ENCODE measurements at places on chromosomes 11 and 22. TPM values are rescaled to one million over a fixed set of nuclear protein-coding genes. Genes with fewer than 3 reads are reported as not detected.

The CALCA gene
- polyA plus RNA-seq, result 29.8 TPM

DNA sequence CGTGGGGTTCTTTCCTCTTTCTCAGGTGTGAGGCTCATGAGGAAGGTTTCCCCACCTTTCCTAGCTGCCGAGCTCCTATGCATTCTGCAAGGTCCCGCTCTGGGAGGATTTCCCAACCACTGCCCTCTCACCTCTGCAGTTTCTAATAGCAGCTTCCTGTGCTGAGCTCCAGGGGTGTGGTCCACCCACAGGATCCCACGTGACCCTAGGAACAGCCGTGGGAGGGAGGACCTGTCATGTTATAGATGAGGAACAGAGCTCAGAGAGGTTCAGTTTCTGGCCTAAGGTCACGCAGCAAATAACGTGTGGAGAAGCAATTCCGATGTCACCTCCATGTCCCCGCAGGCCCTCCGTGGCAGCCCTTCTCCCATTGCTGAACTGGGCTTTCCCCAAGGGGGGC, 38.5 kb downstream of the FLRT1 start:
- DNase-seq, result no peak

DNA sequence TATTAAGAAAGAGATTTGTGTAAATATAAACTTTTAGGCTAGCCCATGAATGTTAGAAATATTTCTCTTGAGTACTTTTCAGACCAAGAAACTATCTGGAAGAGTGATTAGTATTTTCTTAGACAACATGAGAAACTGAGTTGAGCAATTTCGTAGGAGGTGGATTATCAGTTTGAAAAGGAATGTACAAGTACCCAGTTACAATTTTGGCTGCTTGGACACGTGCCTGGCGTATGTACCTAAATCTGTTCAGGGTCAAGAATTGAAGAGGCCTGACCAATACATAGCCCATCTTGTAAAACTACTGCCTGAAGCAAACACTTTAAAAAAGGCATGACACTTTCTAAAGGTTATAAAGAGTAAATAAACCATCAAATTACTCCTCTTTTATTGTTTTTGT, 71.1 kb downstream of the CCDC73 start:
- DNase-seq, result no peak

- DNase-seq, result peak; percentile 79
These were observed 52.4 kb downstream of the CACNA1I start for GRCh38 chr22:39622881-39623367.

DNA sequence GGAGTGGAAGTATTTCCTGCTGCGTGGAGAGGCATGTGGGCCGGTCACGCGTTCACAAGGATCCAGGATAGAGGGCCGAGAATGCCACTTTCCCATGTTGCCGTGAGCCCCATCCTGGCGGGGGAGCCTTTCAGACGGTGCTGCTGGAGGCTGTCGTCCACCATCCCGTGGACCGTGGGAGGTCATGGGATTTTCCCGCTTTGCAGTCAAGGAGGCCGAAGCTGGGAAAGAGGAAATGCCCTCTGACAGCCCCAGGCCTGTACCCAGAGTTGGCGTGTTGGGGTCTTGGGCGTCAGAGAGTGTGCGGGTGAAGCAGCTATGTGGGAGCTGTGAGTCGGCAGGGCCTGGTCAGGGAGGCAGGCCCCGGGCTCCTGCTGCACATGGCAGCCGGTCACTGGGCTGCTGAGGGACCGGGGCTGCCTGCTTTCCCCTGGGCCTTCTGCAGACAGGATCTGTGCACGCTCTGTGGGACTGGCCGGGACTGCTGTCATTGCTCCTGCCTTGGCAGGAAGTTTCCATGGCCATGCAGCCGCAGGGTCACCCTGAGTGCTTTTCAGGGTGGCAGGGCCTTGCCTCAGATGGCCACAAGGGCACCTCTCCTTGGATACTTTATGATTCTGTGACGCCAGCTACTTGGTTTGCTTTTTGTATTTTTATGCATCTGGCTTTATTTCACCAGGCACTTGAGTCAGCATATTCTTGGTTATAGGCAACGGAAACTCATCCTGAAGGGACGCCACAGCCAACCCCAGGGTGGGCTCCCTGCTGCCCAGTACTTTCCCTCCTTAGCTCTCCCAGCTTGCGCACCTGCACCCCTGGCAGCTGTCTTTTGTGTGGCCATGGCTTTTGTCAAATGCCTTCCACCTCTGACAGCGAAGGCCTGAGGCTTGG, 52.4 kb downstream of the AP2A2 start:
- no peak for DNase-seq

Measured in kidney (tissue), 22 donors.